ENCODE measurements at places on chromosomes 12 and 14.

GRCh38 chr12:115201966-115202365, 518.0 kb upstream of the TBX3 start:
- no peak for DNase-seq

GRCh38 chr14:84028080-84028604, 1501.8 kb upstream of the FLRT2 start:
- DNase-seq, result no peak

DNA sequence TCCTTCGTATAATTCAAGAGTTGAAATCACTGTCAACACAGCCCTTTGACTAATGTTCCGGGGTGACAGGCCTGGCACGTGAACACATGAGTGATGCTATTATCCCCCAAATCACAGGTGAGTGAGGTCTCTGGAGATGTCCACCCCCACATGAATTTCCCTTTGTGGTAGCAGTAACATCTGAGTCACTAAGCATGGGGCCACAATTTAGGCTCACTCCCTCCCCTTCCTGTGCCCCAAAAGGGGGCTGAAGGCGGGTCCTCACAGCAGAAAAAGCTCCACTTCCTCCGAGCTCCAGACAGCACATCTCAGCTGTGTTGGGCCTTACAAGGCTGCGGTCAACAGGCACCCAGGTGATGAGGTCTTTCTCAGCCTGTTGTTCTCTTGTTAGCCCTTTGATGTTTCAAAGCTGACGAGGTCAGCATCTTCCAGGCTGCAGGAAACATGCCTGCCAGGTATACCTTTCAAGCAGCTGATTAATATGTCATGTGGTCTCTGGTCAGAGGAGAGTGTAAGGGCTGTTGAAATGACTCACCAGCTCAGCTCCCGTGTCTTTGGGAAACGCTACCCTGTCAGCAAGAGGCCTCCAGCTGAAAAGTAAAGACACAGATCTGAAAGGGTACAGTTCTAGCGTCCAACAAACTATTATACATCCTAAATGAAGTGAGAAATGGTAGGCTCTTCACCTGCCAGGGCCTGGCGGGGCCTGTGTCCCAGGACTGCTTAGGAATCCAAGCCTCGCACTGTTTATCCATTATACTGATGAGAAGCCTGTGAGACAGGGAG, 107.3 kb downstream of the ZFP36L1 start:
- no peak for DNase-seq

GRCh38 chr14:79248771-79249170, 962.5 kb downstream of the DIO2 start:
- DNase-seq, result no peak

GRCh38 chr12:107537464-107538119, 148.0 kb upstream of the PWP1 start:
- DNase-seq, result no peak

DNA sequence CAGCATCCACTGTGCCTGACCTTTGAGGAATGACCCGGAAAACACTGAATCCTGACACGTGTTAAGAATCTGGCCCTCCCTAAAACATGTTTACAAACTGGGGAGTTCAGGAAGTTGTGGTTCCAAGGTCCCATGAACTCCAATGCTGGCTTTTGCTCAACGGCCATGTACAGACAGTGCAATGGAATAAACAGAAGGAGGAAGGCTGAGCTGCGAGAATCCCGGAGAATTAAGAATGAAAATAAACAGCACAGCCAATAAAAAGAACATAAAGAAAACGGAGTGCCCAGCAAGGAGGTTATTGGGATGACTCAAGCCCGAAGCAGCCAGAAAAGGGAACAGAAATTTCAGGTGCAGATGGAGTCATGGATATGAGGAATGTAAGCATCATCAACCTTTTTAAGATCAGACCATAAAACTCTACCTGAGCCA, 32.3 kb downstream of the BCL11B start:
- DNase-seq, result no peak

DNA sequence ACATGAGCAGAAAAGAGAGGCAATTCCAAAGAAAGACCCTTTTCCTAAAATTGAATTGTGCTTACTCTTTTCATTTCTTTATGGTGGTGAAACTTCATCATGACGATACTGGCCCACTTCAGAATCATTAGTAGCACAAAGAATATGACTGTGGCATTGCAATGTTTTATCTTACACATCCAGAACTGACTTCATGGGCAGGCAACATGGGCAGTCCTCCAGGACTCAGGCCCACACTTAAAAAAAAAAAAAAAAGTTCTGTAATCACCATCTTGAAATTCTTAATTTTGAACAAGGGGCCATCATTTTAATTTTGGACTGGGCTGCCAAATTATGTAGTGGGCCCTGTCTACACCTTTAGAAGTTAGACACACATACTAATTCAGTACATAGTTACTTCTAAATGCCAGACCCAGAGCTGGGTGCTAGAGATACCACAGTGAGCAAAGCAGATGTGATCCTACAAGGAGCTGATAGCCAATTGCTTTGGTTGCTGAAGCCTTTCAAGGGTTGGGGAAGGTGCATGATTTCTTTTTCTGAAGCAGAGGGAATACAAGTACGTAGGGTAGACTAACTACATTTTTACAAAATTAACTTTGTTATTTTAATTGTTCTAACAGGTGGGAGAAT, 35.2 kb downstream of the HELB start:
- no peak for DNase-seq

DNA sequence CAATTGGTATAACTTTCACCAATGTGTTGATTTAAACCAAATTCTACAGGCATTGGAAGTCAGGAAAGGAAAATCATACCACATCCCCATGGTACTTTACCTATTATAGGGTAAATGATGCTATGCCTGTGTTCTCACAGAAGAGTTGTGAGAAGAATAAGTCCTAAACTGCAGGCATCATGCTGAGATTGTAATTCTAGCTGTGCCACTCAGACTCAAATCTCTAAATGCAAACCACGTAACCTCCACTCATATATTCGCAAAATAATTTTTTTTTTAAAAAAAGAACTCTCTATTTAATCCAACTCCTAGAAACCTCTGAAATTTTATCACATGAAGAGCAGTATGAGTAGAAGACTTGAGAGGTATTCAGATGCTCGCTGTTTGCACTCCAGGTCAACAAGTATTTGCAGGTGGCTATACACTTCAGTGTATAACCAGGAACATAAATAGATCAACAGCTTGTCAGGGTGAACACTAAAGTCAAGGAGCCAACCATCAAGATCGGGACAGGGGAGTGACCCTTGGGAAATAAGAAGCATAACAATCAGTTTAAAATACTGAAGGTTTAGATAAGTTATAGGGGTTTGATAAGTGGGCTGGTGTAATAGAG, 110.1 kb downstream of the SLC25A21 start:
- DNase-seq, result no peak

- no peak for DNase-seq
Observed at GRCh38 chr12:111038077-111038476, 117.7 kb upstream of the MYL2 start.

GRCh38 chr12:68118096-68118755, 41.3 kb downstream of the IFNG start:
- no peak for DNase-seq

- no peak for DNase-seq
Observed at GRCh38 chr14:71613168-71613567, 319.1 kb upstream of the RGS6 start.

- no peak for DNase-seq
Observed at GRCh38 chr14:72775923-72776554, 117.9 kb downstream of the DPF3 start.

DNA sequence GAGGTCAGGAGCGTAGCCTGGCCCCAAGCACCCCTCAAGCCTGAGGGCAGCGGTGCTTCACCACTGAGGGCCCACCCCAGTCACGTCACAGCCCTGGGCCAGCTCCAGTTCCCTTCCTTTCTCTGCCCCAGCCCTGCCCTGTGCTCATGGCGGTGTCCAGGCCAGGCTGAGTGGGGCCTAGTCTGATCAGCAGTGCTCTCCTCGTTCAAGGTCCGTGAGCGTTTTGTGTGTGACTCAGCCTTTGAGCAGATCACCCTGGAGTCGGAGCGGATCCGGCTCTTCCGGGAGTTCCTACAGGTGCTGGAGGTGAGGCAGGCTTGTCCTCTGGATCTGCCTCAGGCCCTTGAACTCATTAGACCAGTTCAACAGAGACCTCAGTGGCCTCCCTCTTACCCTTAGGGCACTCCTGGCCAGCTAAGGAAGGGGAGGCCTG, 19.0 kb downstream of the PRPF40B start:
- DNase-seq, result no peak

- DNase-seq, result no peak
Observed at GRCh38 chr14:67311868-67312267, 47.7 kb downstream of the ATP6V1D start.

- DNase-seq, result no peak
Observed at GRCh38 chr12:6154730-6155459, 30.4 kb upstream of the VWF start.

DNA sequence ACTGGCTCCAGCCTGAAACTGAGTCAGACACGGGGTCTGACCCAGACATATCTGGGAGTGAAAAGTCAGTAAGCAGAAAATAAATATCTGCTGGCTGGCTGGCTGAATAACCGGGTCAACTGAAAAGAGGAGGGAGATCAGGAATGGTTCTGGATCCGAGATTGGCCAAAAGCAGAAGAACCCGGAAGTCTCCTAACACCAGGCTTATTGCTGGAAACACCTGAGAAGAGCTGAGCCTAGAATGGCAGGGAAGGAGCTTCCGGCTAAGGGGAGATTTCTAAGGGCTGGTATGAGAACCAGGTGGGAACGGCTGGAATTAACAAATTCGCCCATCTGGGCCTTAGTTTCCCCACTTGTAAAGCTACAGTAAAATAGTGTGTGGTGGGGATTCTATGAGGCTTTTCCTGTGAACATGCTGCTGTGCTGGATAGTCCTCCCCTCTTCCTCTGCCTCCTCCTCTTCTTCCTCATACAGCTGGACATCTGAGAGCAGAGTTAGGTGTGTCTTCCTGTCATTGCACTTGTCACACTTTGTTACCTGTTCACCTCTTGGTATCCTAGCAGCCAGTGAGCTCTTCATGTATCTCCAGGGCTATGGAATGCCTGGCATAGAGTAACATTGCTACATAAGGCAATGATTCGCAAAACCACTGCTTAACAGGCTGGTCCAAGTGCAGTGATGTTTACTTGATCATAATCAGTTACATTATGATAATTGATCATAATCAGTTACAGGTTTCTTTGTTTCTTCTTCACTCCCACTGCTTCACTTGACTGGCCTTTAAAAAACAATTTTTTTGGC, 2.0 kb upstream of the SHMT2 start:
- DNase-seq, result no peak

DNA sequence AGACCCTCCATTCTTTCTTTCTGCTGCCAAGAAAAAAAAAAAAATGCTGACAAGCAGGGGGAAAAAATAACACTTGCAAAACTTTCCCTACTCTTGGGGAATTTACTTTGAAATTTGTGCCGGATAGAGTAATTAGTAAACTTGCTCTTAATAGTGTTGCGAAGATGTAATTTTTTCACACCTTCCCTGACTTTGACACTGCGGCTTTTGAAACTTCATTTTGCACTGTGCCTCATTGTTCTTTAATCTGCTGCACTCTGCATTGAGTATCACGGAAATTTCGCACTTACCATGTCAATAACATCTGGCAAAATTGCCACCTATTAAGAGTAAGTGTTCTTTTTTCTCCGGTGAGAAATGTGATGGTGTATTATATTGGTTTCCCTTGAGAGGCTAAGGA, 596.1 kb downstream of the VRK1 start:
- no peak for DNase-seq

- no peak for DNase-seq
Observed at GRCh38 chr12:124881123-124881522, 17.5 kb upstream of the SCARB1 start.

- DNase-seq, result no peak
Observed at GRCh38 chr12:124321556-124322270, 26.8 kb downstream of the RFLNA start.

DNA sequence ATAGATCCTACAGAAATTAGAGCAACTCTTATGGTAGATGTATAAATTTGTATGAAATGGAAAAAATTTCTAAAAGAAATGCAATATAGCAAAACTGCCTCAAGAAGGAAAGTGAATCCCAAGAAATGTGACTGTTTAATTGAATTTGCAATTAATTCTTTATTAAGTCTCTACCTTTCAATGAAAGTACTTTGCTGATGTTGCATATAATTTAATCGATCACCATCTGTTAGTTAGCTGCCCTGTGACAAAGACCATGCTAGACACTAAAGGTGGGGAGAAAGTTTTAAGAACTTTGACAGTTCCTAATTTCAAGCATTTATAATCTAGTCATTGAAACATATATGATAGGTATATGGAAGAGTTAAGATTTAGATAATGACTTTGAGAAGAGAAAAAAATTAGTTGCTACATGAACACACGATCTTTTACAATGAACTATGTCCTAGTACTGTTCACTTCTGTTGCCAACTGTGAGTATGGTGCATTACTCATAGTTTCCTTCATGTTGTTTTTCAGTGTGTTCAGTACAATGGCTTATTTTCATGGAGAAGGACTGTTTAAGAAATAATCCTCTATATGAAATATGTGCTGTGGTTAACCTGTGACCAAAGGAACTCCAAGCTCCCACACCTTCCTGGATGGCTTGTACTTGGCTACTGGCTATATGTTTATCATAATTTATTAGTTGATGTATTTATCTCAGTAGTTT, 128.4 kb downstream of the METTL25 start:
- DNase-seq, result no peak

DNA sequence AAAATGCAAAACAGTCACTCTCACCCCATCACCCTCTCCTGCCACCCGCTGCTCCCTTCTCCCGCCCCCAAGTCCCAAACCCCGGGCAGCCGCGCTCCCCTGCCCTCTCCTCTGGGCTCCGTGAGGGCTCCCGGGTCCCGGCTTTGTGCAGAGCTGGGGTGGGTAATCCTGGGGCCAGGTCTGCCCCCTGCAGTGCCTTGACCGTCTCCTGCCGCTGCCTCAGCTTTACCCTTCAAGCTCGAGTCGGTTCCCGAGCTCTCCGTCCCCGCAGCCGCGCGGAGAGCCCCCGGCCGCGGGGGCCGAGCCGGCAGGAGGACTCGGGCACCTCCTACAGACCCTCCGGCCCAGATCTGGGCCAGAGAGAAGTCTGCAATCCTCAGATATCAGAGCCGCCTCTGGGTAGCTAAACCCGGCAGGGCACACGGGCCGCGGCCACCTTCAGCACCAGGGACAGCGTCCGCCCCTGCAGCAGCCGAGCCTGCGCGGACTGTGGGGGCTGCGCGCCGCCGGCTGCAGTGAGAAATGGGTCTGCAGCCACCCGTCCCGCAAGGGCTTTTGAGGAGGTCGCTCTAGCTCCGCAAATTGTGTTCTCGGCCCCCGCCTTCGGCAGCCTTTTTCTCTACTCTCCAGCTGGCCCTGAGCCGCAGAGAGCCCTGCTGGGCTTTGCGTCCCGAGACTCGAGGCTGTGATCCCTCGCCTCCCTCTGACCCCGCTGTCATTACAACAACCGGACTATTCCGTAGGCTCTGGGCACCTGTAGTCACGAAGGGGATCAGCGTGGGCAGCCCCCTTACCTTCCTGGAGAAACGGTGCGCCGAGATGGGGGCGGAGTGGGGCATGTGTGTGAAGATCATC, 1.2 kb downstream of the PRMT8 start:
- no peak for DNase-seq

GRCh38 chr12:58262796-58263195, 321.4 kb downstream of the ATP23 start:
- DNase-seq, result no peak

DNA sequence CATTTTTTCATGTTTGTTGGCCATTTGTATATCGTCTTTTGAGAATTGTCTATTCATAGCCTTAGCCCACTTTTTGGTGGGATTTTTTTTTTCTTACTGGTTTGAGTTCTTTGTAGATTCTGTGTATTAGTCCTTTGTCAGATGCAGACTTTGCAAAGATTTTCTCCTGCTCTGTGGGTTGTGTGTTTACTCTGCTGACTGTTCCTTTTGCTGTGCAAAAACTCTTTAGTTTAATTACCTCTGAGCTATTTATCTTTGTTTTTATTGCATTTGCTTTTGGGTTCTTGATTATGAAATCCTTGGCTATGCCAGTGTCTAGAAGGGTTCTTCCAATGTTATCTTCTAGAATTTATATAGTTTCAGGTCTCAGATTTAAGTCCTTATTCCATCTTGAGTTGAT, 220.0 kb downstream of the FUT8 start:
- no peak for DNase-seq
